Activated T-cell treated with anti-CD3 and anti-CD28 coated beads, Interleukin-2, amount 50 U/mL, for 72 hours (primary cell): ENCODE measurements at places on chromosomes 2 and 18. TPM values are rescaled to one million over a fixed set of nuclear protein-coding genes. Genes with fewer than 3 reads are reported as not detected.

HDAC4 gene
- 49.8 TPM for total RNA-seq

PLB1 gene
- 0.72 TPM for total RNA-seq

LHCGR gene
- total RNA-seq: not detected

ADAM23 gene
- total RNA-seq: 3.0 TPM

SF3B1 gene
- total RNA-seq: 284 TPM

VWA3B gene
- total RNA-seq: 0.19 TPM

CHRNA1 gene
- total RNA-seq: not detected

SOX11 gene
- total RNA-seq: not detected

YPEL5 gene
- 93.3 TPM for total RNA-seq

FAM124B gene
- total RNA-seq: 0.31 TPM

TUBB6 gene
- total RNA-seq: 4.3 TPM

CFAP65 gene
- total RNA-seq: not detected

PLEK gene
- 2.4 TPM for total RNA-seq

GBX2 gene
- not detected for total RNA-seq

FSHR gene
- total RNA-seq: not detected

PAIP2B gene
- total RNA-seq: 5.3 TPM

PRKAG3 gene
- not detected for total RNA-seq

MRPS5 gene
- total RNA-seq: 65.4 TPM

ALK gene
- total RNA-seq: not detected

SLC38A11 gene
- not detected for total RNA-seq

AQP4 gene
- not detected for total RNA-seq

TANK gene
- total RNA-seq: 87.3 TPM
